ENCODE measurements at places on chromosomes 2 and 18.
A peak's percentile ranks its signal among the peaks of the same experiment; 100 is the strongest.

GRCh38 chr2:236366397-236366796 is 102.2 kb upstream of the ASB18 start:
- no peak for DNase-seq

- DNase-seq: no peak
These were observed 135.1 kb downstream of the GFPT1 start for GRCh38 chr2:69251943-69252342.

DNA sequence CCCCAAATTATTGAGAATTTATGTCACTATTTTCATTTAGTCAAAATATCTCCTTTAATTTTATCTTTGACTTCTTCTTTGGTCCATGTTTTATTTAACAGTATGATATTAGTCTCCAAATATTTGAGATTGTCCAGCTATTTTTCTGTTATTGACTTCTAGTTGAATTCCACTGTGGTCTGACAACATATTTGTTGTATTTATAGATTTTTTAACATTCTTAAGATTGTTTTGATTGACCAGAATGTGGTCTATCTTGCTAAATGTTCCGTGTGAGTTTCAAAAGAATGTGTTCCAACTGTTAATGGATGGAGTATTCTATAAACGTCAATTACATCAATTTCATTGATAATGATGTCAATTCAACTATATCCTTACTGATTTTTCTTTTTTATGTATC is 1452.1 kb downstream of the SUCLG1 start:
- no peak for DNase-seq

DNA sequence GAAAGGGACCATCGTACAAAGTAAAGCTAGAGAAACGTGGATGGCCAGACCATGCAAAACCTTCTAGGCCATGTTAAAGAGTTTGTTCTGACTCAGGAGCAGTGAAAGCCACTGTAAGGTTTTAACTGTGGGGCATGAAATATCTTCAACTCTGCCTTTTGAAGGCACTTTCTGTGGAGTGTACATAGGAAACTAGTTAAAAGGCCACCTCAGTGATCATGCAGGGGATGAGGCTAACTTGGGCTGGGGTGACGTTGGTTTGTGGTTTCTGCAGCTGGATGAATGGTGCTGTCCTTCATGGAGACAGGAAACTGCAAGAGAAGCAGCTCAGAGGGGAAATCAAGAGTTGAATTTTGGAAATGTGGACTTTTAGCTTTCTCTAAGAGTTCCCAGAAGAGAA is 190.7 kb downstream of the CDCA7 start:
- no peak for DNase-seq

- peak; percentile 9 for DNase-seq
These were observed 7.2 kb downstream of the BOLL start for GRCh38 chr2:197777823-197778407.

- no peak for DNase-seq
These were observed 33.4 kb downstream of the MYCN start for GRCh38 chr2:15973481-15974401.

GRCh38 chr2:190343536-190344275 is at the start of gene INPP1:
INPP1 (plus strand) TSS chr2:190343589; CDS start chr2:190360103, 16,514 bp downstream.
- no peak for DNase-seq

- DNase-seq: no peak
These were observed 2.4 kb downstream of the ITGA4 start for GRCh38 chr2:181459621-181460021.

DNA sequence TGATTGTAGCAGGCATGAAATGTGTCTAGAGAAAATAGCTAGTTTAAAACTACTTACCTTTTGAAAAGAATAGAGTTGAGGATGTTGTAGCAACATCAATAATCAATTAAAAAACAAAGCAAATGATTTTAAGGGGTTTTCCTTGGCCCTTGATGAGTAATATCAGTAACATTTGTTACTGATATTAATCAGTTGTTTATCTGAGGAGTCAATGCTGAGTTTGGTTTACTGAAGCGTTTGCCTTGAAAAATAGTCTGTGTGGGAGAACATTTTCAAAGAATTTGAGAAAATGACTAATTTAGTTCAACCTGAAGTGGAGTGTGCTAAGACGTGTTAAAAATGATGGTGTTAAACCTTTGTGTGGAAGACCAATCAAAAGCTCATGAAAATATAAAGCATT is 9.3 kb downstream of the PTH2R start:
- DNase-seq: no peak

DNA sequence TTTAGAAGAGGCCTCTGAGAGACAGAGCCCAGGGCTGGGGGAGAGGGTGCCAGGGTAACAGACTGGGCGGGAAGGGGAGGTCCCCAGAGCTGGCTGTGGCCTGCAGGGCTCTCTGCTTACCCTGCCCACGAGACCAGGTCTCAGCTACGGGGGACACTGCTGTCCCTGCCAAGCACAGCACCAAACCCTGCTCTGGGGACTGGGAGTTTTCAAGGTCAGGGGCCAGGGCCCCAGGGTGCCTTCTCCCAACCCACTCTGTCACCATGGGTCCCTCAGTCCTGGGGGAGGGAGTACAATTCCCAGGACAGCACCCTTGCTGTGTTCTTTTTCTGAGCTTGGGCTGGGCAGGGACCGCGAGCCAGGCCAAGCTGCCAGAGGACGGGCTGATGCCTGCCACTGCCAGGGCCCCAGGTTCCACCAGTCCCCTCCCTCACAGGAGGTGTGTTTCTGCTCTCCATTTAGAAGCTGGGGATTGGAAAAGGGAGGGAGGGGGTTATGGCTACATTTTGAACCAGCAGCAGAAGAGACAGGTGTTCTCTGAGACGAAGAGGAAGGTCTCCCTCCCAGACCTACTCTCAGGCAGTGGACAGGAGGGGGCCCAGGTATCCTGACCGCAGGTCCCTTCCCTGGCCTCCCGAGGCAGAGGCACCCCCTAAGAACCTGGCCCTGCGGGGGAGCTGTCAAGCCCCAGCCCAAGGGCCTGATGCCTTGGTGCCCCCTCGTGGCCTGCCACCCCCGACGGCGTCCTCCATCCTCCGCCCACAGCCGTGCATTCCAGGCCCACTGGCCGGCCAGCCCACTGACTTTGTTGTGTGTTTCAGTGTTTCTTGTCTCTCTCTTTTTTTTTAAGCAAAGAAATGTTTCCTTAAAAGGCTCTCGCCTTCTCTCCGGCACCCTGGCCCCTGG is 80.4 kb downstream of the TNS1 start:
- no peak for DNase-seq

DNA sequence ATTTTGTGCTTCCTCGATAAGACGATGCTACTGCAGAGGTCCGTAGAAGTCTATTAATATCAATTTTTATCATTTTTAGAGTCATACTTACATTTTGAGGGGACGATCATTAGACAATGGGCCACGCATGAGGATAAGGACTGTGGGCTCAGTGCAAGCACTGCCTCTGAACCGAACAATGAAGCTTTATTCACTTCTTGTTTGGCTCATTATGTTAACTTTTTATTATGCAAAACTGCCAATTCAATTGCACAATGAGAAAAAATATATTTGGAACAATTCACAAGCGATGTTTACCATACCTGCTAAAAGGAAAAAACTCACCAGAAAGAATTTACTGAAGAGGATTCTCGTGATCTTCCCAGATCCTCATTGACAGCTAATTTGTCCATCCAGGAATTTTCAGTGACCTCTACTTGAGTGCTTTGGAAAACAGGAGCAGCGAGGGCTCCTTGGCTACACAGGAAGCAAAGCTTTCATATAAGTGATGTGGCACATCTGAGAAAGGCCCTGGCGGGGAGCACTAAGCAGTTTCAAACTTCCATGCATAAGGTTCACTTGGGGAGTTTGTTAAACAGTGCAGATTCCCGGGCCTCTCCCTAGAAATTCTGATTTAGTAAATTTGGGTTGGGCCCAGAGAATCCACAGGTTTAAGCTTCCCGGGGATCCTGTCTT is 13.3 kb upstream of the CAPN13 start:
- DNase-seq: no peak

DNA sequence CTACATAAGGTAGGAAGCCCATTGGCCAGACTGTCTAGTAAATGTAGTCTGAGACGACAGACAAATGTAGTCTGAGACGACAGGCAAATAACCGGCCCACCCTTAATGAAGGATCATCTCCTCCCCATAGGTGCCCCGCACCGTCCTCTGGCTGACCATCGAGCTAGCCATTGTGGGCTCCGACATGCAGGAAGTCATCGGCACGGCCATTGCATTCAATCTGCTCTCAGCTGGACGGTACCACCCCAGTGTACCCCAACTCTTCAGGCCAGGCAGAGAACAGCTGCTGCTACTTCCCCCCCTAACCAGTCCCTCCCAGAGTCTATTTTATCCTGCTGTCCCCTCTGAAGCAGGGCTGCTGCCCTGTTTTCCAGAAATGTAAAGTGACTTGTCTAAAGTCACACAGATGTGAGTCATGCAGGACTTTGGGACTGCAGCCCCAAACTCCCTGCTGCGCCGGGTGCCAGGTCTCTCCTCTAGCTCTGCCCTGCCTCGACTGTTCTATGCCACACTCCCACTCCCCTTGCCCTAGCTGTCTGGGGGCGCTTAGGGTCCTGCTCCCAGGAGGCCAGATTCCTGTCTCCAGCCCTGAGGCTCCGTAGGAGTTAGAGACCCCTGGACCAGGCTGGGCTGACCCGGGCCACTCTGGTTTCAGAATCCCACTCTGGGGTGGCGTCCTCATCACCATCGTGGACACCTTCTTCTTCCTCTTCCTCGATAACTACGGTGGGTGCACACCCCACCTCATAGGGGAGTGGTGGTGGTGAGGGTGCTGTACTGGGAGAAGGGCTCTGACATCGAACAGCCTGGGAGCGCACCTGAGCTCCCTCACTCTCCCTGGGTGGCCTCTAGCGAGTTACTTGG is 4.7 kb downstream of the SLC11A1 start:
- DNase-seq: no peak

- DNase-seq: peak; percentile 42
These were observed 860.6 kb upstream of the ZEB2 start for GRCh38 chr2:145380436-145381017.

DNA sequence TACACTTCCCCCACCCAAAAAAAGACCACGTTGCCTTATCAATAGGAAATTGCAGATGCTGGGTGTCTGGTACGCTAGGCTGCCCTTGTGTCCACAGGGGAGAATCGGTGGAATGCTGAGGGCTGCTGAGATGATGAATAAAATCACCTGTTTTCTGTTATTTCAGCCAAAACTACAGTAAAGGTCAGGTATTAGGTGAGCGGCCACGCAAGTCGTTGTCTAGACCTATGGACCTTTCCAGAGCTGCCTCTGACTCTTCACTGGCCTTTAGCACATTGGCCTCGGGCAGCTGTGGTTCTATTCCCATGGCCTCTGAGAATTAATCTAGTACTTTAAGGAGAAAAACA is 89.6 kb downstream of the MTCL1 start:
- no peak for DNase-seq

- DNase-seq: no peak
These were observed 81.8 kb downstream of the HDAC4 start for GRCh38 chr2:239318790-239319661.

DNA sequence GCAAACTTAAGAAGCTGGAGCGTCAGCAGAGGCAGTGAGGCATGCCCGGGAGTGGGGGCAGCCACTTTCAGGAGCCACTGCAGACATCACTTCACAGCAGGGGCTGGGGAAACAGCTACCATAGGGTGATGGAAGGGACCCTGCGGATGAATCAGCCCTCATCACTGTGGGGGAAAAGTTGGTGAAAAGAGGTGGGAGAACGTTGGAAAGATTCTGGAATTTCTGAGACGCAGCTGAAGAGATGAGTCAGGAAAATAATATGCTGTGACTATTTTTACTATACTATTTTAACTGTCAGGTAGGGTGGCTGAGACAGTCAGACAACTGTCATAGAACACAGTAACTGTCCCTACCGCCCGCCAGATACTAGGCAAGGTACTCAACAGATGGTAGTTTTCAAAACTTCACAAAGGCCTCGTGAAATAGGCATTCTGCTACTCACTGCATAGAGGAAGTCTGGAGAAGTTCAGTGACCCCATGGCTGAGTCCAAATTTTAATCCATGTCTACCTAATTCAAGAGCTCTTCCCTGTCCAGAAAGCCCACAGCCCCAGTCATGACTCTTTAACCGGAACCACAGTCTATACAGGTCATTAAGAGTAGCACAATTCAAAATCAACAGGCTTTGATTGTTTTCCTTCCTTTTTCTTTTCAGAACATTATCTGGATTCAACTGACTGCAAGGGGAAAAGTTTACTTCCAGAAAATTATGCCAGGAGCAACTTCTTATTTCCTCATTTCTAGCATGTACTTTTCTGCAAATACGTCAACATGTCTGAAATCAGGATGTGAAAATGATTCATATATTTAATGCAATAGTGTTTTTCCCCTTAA is 39.3 kb upstream of the EPB41L3 start:
- DNase-seq: peak; percentile 36

DNA sequence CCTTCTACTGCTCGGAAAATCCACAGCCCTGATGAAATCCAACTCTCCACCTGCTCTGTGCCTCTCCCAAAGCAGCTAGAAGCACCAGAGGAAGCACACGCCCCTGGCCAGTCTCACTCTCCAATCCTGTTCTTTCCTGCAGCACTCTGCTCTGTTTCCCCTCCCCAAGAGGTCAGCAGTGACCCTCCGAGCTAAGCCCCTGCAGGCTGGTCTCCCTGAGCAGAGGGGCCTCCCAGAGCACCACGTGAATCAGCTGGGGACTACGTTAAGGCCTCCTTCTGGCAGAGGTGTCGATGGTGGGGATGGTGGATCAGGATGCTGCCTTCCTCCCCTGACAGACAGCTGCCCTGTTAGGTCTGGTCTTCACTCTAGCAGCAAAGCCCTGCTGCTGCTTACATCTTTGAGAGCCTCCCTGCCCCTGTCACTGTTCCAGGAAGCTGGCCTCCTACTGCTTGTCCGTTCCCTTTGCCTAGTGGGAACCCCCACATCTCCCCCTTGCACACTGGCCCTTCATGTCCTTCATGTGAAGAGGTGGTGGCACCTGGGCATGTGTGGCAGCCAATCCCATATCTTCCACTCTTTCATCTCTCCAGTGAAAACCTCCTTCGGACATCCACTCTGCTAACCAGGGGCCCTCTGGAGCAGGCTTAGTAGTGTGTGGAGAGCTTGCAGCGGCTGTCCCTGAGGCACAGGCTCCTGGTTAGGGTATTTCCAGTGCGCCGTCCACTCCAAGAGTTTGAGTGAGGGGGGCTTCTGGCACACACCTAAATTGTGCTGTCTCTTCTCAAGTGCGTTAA is 307.5 kb upstream of the HS6ST1 start:
- no peak for DNase-seq

DNA sequence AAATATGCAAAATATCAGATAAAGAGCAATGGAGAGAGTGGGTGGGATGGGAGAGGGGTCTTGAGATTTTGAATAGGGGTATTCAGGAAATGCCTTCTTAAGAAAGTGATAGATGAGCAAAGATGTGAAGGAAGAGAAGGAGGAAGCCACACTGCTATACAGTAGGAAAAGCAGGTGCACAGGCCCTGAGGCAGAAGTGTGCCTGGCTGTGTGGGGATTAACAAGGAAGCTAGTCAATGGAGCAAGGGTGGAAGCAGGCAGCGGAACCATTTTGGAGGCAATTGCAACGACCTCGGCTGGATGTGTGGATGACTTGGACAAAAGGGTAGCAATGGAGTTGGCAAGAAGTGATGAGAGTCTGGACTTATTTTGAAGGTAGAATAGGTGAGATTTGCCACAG is 11.0 kb upstream of the CNGA3 start:
- no peak for DNase-seq

- no peak for DNase-seq
These were observed 27.0 kb downstream of the KLF7 start for GRCh38 chr2:207138627-207139297.

All from fibroblast of skin of left biceps (primary cell).